Stimulated activated CD4-positive, alpha-beta T cell treated with anti-CD3 and anti-CD28 coated beads, Interleukin-1b, Interleukin-23, amount 100 ng/mL, for 4 hours (primary cell): ENCODE measurements at places on chromosomes 7 and 10.

GRCh38 chr7:147276783-147277370 is 1160.3 kb downstream of the CNTNAP2 start:
- DNase-seq = no peak

- no peak for DNase-seq
Measured at GRCh38 chr10:127153181-127153580, 43.2 kb downstream of the INSYN2A start.

GRCh38 chr10:62887642-62888041 is 71.5 kb upstream of the EGR2 start:
- DNase-seq = no peak

DNA sequence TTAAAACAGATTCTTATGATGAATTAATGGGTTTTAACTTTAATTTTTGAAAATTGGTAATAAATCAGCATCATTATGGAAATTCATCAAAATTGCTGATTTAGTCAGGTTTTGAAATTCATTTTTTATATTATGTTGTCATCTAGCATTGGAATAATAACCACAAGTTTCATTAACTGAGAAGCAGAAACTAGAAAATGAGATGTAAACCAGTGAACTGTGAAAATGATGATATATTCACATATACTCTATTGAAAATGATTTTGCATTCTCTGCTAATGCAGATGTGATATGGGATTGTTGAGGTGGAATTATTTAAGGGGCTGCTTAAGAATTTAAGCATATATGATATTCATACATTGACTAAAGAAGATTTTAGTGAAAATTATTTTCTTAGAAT is 316.1 kb upstream of the FZD1 start:
- DNase-seq = no peak

- DNase-seq = no peak
Measured at GRCh38 chr10:116121640-116122525, 151.1 kb downstream of the GFRA1 start.

GRCh38 chr7:6294839-6295238 is 22.4 kb upstream of the CYTH3 start:
- DNase-seq = no peak

DNA sequence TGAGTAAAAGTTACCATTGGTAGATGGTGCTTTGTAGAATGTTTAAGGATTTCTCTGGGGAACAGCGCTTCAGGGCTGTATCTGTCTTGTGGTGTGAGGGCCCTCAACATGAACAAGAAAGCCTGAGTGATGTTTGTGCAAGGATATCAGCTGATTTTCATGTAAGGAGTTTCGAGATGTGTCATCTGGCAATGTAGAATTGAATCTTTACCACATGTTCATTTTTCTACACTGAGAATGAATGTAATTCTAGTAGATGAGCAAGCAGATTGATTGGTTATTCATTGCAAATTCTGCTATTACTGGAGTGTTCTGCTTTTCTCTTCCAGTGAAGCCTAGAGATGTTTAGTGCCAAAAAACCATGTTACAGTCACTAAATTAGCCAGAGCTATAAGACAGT is 87.7 kb downstream of the ST7 start:
- no peak for DNase-seq

DNA sequence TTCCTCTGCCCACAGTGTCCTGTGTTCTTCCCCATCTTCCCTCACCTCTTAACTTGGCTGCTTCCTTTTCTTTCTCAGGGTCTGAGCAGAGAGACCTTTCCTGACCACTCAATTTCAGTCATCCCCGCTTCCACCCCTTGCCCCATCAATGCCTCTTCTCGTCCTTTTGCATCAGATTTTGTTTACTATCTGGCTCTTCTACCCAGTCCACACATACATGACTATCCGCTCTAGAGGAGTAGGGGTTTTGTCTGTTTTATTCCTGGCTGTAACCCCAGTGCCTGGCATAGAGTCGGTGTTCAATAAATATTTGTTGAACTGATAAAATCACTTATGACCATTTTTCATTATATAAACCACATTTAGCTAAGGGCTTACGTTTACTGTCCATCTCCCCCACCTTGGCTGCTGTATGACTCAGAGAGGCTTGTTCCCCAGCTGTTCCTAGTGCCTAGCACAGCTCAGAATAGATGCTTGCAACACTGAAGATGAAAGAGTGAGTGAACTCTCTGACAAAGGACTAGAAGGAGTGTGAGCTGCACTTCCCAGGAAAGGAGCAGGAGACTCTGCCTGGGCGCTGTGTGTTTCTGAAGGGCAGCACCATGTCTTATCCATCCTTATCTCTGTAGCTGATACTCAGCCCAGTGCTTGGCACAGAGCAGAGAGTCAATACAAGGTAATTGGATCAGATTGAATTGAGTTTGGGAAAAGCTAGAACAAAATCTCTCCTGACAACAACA is 21.9 kb downstream of the ARID5B start:
- no peak for DNase-seq

DNA sequence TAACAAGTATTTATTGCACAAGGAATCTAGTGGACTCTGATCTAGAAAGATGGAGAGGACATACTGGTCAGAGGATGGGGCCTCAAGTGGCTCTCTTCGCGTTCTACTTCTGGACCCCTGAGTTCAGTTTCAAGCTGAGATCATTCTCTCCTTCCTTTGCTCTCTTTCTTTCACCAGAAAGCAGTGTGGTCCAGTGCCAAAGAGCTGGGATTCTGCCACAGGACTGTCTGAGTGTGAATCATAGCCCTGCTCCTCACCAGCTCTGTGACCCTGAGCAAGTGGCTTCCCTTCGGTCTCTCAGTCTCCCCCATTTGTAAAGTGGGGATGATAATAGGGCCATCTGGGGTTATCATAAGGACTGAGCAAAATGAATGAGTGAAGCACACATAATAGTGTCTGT is 715.2 kb downstream of the SUGCT start:
- DNase-seq = no peak

- DNase-seq = no peak
Measured at GRCh38 chr7:106175507-106175906, 63.4 kb upstream of the SYPL1 start.
